ENCODE measurements at places on chromosomes 2 and 18.

DNA sequence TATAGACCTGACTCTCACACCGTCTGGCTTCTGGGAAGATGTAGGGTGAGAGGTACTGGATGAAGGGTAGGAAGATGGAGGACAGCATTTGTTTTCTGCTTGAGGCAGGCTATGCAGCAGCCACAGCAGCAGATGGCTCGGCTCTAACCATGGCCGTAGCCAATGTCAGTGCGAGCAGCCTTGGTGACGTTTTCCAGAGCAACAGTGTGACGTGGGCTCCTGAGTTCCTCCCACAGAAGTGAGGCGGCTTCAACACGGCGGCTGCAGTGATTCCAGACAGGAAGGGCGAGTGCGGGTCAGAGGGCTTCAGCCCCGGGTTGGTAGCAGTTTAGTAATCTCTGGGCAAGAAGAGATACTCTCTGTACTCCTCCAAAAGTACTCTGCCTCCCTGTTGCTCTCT, 133.0 kb upstream of the MYT1L start:
- DNase-seq, result no peak
- H3K36me3 ChIP-seq, result no peaks in the 10 kb centered on the region
- H3K27me3 ChIP-seq, result no peaks in the 10 kb centered on the region
- no peak overlapping the region for H3K4me3 ChIP-seq
- no peak overlapping the region for H3K27ac ChIP-seq

- DNase-seq, result no peak
- H3K4me1 ChIP-seq, result peaks cover 20% of the 10 kb centered on the region
- no peak overlapping the region for H3K27ac ChIP-seq
- no peak overlapping the region for H3K4me3 ChIP-seq
- no peaks in the 10 kb centered on the region for H3K36me3 ChIP-seq
These were observed 136.2 kb downstream of the MBP start for GRCh38 chr18:76996429-76996828.

DNA sequence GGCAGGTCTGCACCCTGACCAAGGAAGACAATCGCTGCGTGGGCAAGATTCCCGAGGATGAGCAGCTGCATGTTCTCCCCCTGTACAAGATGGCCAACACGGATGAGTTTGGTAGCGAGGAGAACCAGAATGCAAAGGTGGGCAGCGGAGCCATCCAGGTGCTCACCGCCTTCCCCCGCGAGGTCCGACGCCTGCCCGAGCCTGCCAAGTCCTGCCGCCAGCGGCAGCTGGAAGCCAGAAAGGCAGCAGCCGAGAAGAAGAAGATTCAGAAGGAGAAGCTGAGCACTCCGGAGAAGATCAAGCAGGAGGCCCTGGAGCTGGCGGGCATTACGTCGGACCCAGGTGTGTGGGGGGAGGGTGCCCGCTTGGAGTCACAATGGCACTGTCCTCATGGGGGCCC, 48.4 kb downstream of the BOLA3 start:
- no peaks in the 10 kb centered on the region for H3K27me3 ChIP-seq
- no peak for DNase-seq
- H3K36me3 ChIP-seq, result peaks cover 15% of the 10 kb centered on the region
- H3K27ac ChIP-seq, result peak overlapping the region; percentile 26
- no peaks in the 10 kb centered on the region for H3K4me1 ChIP-seq

DNA sequence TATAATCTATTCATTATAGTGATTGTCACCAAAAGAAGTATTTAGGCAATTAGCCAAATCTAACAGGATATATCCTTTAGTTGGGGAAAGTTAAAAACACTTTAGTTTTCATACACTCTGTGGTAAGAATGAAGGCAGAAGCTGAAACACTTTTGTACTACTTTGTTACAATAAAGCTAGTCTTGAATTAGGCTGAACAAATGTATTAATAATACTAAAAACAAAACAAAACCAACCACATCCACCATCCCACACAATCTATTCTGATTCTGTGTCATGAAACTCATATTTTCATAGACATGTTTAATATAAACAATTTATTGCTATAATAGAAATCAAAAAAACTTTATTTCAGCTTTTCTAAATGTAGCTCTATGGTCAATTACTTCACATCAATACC, 508.8 kb downstream of the ZEB2 start:
- H3K27me3 ChIP-seq, result no peaks in the 10 kb centered on the region
- H3K4me1 ChIP-seq, result no peaks in the 10 kb centered on the region
- DNase-seq, result no peak
- no peak overlapping the region for H3K4me3 ChIP-seq
- H3K36me3 ChIP-seq, result no peaks in the 10 kb centered on the region

DNA sequence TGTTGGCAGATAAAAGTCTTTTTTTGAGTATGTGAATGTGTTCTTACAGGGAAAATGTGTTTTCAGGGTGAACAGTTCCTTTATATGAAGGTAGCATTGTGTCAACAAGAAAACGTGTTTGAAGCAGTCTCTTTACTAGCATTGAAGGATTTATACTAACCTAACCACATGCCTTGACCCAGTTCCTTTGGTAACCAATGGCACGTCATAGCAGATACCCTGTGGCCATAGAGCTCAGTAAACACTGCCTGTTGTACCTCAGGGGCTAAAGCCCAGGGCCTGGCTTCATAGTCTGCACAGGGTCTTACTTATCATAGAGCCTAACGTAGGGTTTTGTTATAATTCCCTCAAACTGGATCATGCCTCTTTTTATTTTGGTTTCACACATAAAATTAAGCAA, 32.1 kb upstream of the NFU1 start:
- H3K27ac ChIP-seq, result no peak overlapping the region
- no peak for DNase-seq
- no peaks in the 10 kb centered on the region for H3K27me3 ChIP-seq
- no peak overlapping the region for H3K4me3 ChIP-seq

GRCh38 chr2:58515827-58516573, 274.9 kb upstream of the FANCL start:
- no peaks in the 10 kb centered on the region for H3K36me3 ChIP-seq
- H3K27me3 ChIP-seq, result peaks cover 10% of the 10 kb centered on the region
- peak; percentile 7 for DNase-seq
- H3K4me3 ChIP-seq, result no peak overlapping the region

- no peaks in the 10 kb centered on the region for H3K4me1 ChIP-seq
- H3K27me3 ChIP-seq, result no peaks in the 10 kb centered on the region
- no peaks in the 10 kb centered on the region for H3K36me3 ChIP-seq
- no peak overlapping the region for H3K27ac ChIP-seq
These were observed 238.1 kb upstream of the SLC8A1 start for GRCh38 chr2:40690036-40690435.

DNA sequence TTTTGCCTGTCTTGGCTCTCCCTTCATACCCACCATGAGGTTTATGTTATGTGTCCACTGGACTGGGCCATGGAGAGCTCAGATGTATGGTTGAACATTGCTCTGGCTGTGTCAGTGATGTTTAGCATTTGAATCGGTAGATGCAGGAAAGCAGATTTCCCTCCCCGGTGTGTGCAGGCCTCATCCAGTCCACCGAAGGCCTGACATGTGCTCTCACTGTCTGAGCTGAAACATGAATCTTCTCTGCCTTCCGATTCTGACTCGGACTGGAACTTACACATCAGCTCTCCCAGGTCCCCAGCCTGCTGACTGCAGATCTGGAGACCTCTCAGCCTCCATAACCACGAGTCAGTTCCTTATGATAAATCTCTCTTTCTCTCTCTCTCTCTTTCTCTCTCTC, 72.4 kb upstream of the SLC66A3 start:
- no peak overlapping the region for H3K4me3 ChIP-seq
- no peaks in the 10 kb centered on the region for H3K36me3 ChIP-seq
- H3K27ac ChIP-seq, result no peak overlapping the region
- DNase-seq, result no peak

DNA sequence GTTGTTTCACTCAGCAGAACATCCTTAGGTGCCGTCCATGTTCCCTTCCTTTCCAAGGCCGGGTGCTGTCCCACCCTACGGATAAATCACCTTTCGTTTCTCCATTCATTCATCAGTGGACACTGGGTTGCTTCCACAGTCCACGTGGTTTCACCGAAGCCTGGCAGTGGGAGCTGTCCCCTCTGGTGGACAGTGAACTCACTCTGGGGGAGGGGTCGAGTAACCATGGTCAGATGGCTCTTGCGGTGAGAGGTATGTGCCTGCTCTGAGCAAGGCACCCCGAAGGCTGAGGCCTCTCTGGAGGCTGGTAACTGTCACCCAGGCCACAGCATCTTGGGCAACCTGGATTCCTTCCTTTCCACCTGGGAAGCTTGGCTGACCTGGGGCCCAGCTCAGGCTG, 61.5 kb upstream of the TWIST2 start:
- no peak overlapping the region for H3K4me3 ChIP-seq
- H3K4me1 ChIP-seq, result no peaks in the 10 kb centered on the region
- DNase-seq, result no peak
- H3K27ac ChIP-seq, result no peak overlapping the region
- H3K27me3 ChIP-seq, result peaks cover 5% of the 10 kb centered on the region

DNA sequence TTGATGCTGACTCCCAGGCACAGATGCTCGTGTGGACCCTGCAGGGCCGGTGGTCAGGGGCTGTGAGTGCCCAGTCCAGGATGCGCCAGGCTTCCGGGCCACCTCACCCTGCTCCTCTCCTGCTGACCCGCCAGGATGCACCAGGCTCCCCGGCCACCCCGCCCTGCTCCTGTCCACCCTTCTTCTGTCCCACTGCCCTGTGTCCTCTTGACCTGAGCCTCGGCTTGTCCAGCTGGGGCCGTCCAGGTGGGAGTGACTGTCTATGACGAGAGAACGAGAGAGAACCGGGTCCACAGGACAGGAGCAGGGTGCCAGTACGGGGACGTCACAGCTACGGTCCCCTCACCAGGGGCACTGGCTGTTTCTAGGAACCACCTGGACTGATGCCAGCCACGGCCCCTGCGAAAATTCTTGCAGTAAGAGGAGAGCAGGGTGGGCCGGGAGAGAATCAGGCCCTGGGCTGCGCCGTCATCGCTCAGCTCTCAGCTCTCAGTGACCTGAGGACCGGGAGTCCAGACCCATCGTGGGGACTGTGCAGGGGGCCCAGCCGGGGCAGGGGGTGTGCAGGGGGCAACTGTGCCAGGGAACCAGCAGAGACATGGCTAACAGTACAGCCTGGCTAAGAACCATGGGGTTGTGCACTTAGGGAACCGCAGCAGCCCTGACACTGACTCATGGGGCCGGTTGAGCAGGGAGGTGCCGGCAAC, 12.9 kb upstream of the NFATC1 start:
- peaks cover 2% of the 10 kb centered on the region for H3K27me3 ChIP-seq
- H3K4me3 ChIP-seq, result no peak overlapping the region
- DNase-seq, result no peak
- no peak overlapping the region for H3K27ac ChIP-seq
- H3K4me1 ChIP-seq, result peaks cover 10% of the 10 kb centered on the region
- H3K36me3 ChIP-seq, result peaks cover 10% of the 10 kb centered on the region

DNA sequence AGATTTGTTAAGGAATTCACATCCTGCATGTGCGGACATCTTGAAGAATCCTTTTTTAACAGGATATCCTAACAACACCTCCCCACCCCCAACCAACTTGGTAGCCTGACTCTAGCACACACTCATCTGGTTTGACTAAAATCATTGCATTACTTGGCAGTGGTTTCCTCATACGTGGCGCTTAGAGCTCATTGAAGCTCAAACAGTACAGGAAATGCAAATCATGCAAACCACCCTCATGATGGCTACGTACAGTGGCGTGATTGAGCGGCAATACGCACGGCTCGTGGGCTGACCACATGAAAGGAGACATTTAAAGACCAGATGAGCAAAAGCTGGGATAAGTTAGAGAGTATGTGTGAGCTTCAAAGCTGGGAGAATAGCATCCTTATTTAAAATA, 336.2 kb downstream of the ZEB2 start:
- H3K27me3 ChIP-seq, result no peaks in the 10 kb centered on the region
- peaks cover 8% of the 10 kb centered on the region for H3K36me3 ChIP-seq
- peaks cover 24% of the 10 kb centered on the region for H3K4me1 ChIP-seq
- H3K27ac ChIP-seq, result peak overlapping the region; percentile 81
- DNase-seq, result peak; percentile 79

DNA sequence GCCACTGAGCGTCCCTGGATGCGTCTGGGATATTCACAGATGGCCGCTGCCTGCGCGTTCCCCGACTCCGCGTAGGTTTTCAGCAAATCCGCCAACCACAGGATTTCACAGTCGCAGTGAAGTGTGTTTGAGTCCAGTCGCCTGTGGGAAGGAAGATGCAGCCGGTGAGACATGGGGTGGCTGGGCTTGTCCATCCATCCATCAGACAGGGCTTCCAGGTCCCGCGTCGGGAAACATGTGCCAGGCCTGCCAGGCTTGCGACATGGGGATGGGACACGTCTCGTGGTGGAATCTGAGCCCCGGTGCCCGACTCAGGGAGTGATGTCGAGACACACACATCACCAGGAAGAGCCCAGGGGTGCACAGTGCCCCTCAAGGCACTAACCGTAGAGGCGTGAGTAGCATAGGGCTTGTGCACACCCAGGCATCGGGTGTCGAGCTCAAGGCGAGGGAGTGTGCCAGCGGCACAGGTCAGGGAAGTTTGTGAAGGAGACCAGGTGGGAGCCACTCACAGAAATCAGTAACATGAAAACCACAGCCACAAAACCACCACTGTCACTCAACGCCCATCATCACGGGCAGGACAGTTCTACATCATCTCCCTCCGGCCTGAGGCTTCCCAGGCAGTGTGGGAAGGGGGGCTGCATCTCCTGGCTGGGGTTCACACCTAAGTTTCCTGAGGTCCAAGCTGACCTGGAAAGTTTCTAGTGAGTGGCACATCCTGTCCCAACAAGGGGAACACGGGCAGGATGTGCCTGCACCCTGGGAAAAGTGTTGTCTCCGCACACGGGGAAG, 63.9 kb downstream of the PXDN start:
- peaks cover 2% of the 10 kb centered on the region for H3K27me3 ChIP-seq
- DNase-seq, result no peak
- no peak overlapping the region for H3K4me3 ChIP-seq
- H3K36me3 ChIP-seq, result no peaks in the 10 kb centered on the region

- peak overlapping the region; percentile 78 for H3K4me3 ChIP-seq
- H3K4me1 ChIP-seq, result peaks cover 12% of the 10 kb centered on the region
- H3K27ac ChIP-seq, result no peak overlapping the region
- no peak for DNase-seq
- peaks cover 42% of the 10 kb centered on the region for H3K27me3 ChIP-seq
These were observed 82.1 kb downstream of the BIN1 start for GRCh38 chr2:127024769-127025358.

- no peaks in the 10 kb centered on the region for H3K36me3 ChIP-seq
- DNase-seq, result no peak
- H3K27ac ChIP-seq, result no peak overlapping the region
- no peaks in the 10 kb centered on the region for H3K4me1 ChIP-seq
These were observed 636.2 kb downstream of the NRXN1 start for GRCh38 chr2:50395605-50396297.

DNA sequence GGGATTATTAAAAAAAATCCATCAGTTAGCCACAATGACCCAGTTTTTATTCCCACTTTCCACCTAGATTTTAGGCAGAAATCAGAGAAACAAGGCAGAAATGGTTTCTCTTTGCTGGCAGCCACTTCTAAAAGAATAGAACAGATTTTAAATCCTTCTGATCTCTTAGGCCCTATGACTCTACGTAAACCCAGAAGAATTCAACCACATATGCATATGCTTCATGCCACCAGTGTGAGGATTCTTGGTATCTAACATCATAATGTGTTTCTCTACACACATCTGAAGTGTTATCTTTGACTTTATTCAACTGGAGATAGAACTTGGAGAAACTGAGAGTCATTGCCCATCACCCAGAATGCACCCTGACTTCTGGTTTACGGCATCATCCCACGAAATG, 128.7 kb upstream of the TANK start:
- peaks cover 3% of the 10 kb centered on the region for H3K27me3 ChIP-seq
- peaks cover 5% of the 10 kb centered on the region for H3K36me3 ChIP-seq
- H3K4me3 ChIP-seq, result no peak overlapping the region
- DNase-seq, result no peak
- H3K27ac ChIP-seq, result no peak overlapping the region
- peaks cover 5% of the 10 kb centered on the region for H3K4me1 ChIP-seq

GRCh38 chr2:112869258-112869842, 32.8 kb upstream of the IL1B start:
- H3K4me3 ChIP-seq, result no peak overlapping the region
- peaks cover 38% of the 10 kb centered on the region for H3K27me3 ChIP-seq
- H3K4me1 ChIP-seq, result peaks cover 8% of the 10 kb centered on the region
- H3K36me3 ChIP-seq, result no peaks in the 10 kb centered on the region
